Thymus (tissue), 14 donors: ENCODE measurements at places on chromosomes 13 and 19. TPM values are rescaled to one million over a fixed set of nuclear protein-coding genes. Genes with fewer than 3 reads are reported as not detected.

The KMT5C gene
- polyA plus RNA-seq = 23.5 TPM

The CYP2A7 gene
- polyA plus RNA-seq = 0.21 TPM

The CLEC17A gene
- 2.3 TPM for polyA plus RNA-seq

The KLK2 gene
- 0.50 TPM for polyA plus RNA-seq

GRCh38 chr13:40438999-40439797 is 227.2 kb downstream of the FOXO1 start:
- DNase-seq = no peak

DNA sequence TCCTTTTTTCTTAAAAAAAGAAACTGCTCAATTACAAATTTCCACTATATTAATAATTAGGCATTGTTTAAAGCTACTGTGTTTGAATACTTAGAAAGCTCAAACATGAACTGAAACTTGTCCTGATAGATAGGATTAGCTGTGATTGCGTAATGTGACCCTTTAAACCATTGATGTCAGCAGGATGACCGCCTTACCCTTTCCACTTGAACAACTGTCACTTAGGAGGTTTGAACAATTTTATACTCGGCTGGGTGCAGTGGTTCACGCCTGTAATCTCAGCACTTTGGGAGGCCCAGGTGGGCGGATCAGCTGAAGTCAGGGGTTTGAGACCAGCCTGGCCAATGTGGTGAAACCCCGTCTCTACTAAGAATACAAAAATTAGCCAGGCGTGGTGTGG is 2.9 kb downstream of the LAMP1 start:
- DNase-seq = no peak

GRCh38 chr13:77554069-77554468 is 18.6 kb downstream of the SCEL start:
- no peak for DNase-seq

- DNase-seq = no peak
Measured at GRCh38 chr13:61406275-61406674, 9.4 kb downstream of the PCDH20 start.

- no peak for DNase-seq
Measured at GRCh38 chr19:27884376-27884775, 1328.6 kb downstream of the UQCRFS1 start.

GRCh38 chr13:36428086-36428485 is 4.2 kb upstream of the CCNA1 start:
- no peak for DNase-seq

DNA sequence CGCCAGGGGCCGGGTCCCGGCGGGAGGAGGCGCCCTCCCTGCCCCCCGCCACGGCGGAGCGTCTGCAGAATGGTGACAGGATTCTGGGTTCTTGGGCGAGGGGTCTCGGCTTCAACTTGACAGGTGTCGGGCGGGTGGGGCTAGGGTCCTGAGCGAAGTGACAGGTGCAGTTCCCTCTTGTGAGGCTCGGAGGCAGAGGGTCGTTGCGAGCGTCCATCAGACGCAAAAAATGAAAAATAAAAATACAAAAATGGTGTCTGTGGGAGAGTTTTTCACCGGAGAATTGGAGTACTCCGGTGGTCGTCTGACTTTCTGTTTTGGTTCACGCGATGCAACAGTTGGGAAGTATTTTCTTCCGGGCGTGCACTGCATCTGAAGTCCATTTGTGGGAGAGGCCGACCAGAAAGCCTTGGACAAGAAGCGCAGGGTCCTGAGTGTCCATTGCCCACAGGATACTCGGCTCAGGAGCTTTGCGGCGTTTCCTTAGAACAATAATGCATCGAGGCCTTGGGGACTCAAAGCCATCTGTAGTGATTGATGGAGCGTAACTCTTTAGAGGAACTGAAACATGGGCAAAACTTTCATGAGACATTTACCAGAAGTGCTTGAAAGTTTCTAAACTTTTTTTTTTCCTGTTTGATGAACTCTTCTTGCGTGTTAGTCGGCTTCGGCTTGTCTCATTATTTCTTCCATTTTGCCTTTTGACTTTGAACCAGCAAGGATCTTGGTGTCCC is 759 bp downstream of the RB1 start:
- peak; percentile 54 for DNase-seq

- DNase-seq = no peak
Measured at GRCh38 chr13:44848920-44849676, 140.2 kb downstream of the NUFIP1 start.

GRCh38 chr13:44211704-44212346 is 161.8 kb upstream of the SERP2 start:
- DNase-seq = no peak

GRCh38 chr19:7497292-7497691 is 8.5 kb upstream of the PEX11G start:
- no peak for DNase-seq
